ENCODE measurements at places on chromosomes 6 and 20.

- no peak for DNase-seq
Observed at GRCh38 chr6:47519279-47519678, 41.7 kb downstream of the CD2AP start.

DNA sequence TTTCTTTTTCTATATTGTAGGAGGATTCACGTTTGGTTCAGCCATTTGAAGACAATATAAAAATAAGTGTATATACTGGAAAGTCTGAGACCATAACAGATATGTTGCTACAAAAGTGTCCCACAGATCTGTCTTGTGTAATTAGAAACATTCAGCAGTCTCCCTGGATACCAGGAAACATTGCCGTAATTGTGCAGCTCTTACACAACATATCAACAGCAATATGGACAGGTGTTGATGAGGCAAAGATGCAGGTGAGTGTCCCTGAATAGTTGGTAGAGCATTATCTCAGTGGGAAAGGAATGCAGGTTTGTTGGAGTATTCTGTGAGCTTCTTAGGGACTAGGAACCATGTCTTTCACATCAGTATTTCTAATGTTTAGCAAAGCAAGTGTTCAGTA, 18.3 kb upstream of the ADGRF4 start:
- no peak for DNase-seq

GRCh38 chr6:33132081-33132524, 56.3 kb downstream of the HLA-DPB1 start:
- no peak for DNase-seq

- no peak for DNase-seq
Observed at GRCh38 chr6:86706449-86706848, 230.9 kb upstream of the HTR1E start.

- DNase-seq = no peak
Observed at GRCh38 chr20:925516-925915, 9.4 kb upstream of the ANGPT4 start.

GRCh38 chr6:46736906-46737305, 1.7 kb upstream of the PLA2G7 start:
- no peak for DNase-seq

- DNase-seq = no peak
Observed at GRCh38 chr6:89675949-89676748, 37.6 kb upstream of the LYRM2 start.

DNA sequence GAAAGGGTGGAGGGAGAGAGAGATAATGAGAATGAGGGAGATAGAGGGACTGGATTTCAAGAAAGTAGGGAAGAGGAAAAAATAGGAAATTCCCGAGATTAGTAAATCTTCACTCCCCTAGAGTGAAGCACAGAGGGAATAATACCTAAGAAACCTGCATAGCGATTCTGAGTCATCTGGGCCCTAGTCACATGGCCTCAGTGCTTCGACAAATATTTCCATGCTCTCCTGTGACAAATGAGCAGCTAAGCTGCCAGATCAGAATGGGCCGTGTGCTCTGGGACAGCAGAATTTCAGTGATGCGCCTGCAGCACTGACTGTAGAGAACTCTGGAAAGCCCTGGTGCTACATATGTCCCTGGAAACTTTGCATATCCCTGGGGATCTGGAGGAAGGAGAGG, 48.6 kb upstream of the GRIK2 start:
- no peak for DNase-seq

GRCh38 chr6:20900389-20901160, 366.3 kb downstream of the CDKAL1 start:
- DNase-seq = no peak

GRCh38 chr6:146292506-146292905, 251.1 kb upstream of the RAB32 start:
- no peak for DNase-seq

GRCh38 chr6:103081126-103081525, 1687.6 kb downstream of the GRIK2 start:
- DNase-seq = no peak

GRCh38 chr6:137248702-137249101, 29.5 kb upstream of the IFNGR1 start:
- DNase-seq = no peak

DNA sequence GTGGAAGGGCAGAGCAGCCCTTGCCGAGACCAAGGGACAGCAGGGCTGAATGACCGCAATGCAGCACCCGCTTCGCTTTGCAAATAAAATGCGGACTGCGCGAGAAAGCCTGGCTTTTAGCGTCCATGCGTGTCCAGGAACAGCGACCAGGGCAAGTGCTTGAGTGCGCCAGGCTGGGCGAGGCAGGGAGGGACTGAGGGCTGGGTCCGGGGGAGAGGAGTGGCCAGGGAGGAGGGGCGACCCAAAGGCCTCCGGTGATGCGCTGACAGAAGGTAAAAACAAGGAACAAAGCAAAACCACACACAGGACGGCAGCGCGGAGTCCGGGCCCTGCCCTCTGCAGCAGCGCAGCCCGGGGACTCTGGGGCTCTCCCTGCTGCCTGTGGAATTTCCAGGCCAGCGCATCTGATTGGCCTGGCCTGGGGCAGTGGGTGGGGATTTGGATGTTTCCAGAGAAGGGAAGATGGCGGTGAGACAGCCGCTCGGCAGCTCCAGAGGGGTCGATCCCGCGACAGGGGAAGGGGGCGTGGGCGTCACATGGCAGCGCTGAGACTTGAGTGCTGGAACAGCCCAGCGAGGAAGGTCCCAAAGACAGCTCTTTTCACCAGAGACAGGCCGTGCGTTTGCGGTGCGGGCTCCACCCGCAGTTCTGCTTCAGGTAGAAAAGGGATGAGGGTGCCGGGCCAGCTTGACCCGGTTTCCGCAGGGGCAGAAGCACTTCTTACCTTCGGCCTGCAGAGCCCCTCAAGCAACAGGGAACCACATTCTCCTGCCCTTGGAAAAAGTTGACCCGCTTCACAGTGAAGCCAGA, 51.8 kb downstream of the SSR1 start:
- no peak for DNase-seq

DNA sequence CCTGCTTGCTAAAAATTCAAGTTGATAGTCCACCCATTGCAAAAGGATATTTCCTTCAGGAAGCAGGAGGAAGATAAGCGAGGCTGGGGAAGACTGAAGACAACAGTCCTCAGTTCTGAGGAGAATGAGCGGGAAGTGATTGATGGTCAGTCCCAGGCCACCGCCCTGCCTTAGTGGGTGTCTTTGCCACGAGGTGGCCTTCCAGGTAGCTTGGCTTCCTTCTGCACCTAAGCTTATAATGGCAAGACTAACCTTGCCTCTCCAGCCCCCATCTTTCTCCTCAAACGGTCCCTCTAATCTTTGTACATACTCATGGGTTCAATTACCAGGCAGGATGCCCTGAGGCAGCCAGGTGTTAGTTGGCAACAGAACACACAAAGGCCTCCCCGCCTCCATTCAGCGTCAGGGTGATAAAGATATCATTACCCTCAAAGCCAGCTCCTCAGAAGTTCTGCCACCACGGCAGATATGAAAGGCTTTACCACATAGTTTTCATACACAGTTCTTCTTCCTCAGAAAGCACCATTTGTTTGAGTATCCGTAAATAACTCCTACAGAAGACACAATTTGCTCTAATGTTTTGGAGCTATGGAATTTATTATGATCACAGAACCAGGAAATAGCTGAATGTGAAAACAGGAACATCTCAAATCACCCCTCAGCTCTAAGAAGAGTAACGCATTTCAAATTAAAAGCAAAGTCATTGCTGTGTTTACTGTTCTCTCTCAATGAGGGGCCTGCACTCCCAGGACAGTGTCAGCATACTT, 249.4 kb downstream of the ATXN1 start:
- no peak for DNase-seq

DNA sequence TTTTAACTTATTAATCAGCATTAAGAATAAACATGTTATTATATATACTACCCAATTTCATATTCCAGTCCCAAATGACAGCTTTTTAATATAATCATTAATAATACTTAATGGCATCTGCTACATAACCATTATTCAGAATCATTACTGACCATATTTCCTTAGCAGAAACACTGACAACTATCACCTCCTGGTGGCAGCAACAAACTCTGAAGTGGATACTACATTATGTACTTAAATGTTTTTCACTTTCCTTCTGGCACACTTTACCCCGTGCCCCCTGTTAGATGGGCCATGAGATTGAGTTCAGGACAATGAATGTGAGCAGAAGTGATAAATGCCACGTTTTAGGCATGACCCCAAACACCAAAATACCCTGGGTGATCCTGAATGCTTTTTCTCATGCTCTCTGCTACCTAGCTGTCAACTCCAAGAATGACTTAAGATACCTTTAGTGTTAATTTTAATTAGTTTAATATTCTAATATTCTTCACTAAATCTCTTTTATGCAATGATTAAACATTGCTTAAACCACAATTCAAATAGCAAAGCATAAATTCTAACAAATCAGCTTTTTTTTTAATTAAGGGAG, 77.1 kb downstream of the LMBRD1 start:
- no peak for DNase-seq

GRCh38 chr6:160795721-160796120, 93.7 kb downstream of the PLG start:
- no peak for DNase-seq

- no peak for DNase-seq
Observed at GRCh38 chr6:27183060-27183832, 64.3 kb upstream of the PRSS16 start.

- DNase-seq = peak; percentile 20
Observed at GRCh38 chr20:51220293-51220706, 197.4 kb upstream of the KCNG1 start.

DNA sequence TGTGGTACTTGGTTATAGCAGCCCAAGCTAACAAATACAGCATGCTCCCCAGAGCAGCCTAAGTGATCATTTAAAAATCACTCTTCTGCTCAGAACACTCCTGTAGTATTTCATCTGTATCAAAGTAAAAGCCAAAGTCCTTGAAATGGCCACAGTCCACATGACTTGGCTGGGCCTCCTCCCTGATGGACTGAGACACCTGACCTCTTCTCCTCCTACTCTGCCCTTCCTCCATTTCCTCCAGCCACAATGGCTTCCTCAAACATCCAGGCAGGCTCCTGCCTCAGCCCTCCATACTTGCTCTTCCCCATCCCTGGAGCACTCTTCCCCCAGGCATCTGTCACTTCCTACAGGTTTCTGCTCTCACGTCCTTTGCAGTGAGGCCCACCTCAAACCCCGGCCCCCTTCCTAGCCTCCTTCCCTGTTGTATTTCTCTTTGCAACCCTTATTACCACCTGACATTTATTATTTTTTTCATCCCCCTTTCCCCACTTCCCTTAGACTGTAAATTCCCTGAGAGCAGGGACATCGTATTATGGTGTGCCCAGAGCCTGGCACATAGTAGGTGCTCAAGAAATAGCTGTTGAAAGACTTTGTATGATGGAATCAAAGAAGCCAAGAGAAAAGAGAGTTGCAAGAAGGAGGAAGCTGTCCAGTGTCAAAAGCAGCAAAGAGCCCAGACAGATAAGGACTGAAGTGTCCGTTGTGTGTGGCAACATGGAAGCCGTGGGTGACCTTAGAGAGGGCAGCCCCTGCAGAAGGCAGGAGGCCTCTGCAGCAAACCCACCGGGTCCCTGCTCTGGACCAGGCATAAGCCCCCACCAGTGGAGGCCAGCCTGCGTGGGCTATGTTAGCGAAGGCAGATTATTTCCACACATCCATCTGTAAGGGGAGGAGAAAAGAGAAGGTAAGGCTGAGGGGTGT, 87.5 kb downstream of the TRERF1 start:
- no peak for DNase-seq

- DNase-seq = no peak
Observed at GRCh38 chr6:54613596-54613995, 233.0 kb upstream of the FAM83B start.

- no peak for DNase-seq
Observed at GRCh38 chr6:164216839-164217238, 802.3 kb downstream of the QKI start.

- DNase-seq = no peak
Observed at GRCh38 chr6:142332393-142333098, 30.7 kb downstream of the ADGRG6 start.

DNA sequence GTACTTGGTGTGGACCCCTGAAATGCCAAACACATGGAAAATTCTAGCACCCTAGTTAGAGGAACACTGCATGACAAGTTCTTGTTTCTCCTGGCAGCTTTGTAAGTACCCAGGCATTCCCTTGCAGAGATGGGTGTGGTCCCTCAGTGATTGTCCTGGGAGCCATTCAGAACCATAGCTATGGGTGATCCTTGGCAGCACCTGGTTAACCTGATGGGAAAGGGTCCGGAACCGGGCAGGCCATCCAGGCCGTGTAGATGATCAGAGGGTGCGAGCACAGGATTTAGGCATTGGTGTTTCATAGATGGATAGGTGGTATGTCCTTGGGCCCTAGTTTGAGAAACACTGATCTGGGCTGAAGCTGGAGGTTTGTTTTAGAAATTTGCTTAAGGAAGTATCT, 95.8 kb downstream of the RPP40 start:
- no peak for DNase-seq

- DNase-seq = no peak
Observed at GRCh38 chr20:59560588-59561227, 43.6 kb upstream of the PHACTR3 start.

DNA sequence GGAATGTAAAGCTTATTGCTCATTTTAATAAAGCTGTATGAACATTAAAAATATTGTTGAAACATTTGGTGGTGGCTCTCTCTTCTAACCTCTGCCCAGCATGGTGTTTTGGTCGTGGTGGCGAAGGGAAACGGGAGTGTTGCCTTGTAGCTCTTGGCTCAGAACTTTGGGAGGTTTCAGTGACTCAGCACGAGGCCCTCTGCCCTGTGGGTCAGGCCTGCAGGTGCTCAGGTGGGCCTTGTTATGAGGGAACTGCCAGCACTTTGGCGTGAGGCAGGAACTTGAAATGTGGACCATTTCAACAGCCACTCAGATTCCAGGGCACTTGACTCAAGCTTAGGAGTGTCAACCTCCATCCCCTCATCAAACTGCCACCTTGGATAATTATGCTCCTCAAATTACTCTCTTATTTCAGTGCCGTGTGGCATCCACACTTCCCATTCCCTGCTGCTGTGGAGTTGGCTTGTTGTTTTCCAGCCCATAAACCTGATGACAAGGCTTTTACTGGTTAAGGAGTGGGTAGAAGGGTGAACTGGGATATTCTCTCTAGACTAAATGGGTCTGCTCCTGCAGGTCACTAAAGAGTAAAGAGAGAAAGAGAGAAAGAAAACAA, 36.3 kb downstream of the PRDM1 start:
- no peak for DNase-seq

GRCh38 chr20:25045343-25045712, 12.6 kb downstream of the ACSS1 start:
- DNase-seq = no peak
